ENCODE measurements at places on chromosomes 6 and 20.

DNA sequence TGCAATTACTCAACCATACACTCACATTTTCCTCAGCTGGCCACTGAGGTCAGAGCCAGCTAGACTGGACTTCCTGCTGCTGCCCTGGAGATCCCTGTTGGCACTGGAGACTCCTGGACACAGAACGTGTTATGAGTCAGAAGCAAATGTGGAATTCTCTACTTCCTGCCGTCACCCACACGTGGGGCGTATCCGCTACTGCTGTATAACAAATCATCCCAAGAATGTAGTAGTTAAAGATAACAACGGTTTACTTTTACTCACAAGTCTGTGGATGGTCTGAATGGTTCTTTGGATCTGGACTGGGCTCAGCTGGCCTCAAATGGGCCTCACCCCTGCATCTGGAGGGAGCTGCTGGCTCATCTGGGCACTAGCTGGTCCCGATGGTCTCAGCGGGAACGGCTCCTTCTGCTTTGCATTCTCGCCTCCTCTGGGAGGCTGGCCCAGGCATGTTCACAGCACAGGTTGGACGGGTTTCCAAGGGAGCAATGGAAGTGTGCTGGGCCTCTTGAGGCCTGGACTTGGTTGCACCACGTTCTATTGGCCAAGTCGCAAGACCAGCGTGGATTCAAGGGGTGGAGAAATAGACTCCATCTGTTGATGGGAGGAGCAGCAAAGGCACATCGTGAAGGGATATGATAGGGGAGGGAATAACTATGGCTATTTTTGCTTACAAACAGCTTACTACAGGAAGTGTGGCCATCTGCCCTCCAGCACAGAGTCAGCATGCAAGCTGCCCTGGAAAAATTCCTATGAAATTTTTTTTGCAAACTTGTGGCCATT is 118.5 kb downstream of the SNX5 start:
- peak; percentile 84 for DNase-seq

GRCh38 chr6:56243518-56244070 is 3.8 kb downstream of the COL21A1 start:
- no peak for DNase-seq

DNA sequence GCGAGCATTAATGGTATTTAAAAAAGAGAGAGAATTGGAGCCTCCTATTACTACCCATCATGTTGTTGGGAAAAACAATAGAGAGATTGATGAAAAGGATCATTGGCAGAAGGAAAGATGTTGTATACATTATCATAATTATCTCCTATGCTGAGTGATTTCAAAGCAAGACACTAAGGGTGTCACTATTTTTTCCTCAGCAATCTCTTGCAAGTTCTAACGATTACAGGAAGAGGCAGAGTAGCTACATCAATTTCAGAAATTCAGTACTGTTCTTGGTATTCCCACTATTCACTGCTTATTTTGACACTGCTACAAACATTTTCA is 891.2 kb downstream of the C6orf118 start:
- DNase-seq: no peak

DNA sequence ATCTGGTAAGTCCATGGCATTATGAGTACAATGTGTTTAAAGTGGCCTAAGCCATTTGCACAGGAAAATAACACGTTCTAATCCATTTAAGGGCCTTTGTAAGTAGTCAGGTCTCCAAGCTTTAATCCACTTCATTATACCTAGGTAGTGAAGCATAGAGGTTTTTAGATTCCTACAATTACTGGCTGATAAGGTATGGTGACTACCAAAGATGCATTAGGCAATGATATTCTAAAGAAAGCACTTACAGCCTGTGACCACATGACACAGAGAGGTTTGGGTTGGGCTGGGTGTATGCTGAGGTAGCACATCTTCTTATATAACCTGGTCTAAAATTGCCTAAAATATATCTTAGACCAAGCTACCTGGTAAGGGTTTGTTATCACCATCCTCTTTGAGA is 504.4 kb downstream of the TFAP2B start:
- no peak for DNase-seq
